C1 segment of cervical spinal cord (tissue), 14 donors: ENCODE measurements at places on chromosomes 1 and 21.

DNA sequence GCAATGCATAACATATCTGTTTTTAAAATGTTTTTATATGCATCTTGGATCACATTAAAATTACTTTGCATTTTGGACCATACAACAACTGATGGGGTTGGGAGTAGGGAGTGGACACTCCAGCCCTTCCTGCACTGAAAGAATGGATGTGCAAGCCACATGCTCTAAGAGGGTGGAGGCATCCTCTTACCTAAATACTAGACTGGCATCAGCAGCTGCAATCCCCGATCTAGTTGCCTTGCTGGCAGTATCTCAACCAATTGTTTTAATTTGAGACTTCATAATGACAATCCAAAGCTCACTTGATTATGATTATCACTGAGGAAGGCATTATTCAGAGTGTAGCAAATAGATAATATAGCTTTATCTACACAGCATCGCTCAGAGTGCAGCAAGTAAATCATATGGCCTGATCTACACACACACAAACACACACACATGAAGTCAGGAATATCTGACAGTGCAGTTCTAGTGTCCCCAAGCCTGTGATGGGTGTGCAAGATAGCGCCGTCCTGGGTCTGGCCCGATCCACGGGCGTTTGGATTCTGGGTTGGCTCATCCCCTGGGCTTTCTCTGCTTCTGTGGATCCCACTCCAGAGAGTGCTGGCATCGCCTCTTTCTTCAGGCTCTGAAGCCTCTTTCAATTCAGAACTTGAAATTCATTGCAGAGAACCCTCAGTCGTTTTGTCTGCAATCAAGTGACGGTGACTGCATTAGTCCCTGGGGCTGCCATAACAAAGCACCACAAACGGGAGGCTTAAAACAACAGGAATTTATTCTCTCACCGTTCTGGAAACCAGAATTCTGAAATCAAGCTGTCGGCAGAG, 181.3 kb downstream of the ETS2 start:
- no peak for DNase-seq

DNA sequence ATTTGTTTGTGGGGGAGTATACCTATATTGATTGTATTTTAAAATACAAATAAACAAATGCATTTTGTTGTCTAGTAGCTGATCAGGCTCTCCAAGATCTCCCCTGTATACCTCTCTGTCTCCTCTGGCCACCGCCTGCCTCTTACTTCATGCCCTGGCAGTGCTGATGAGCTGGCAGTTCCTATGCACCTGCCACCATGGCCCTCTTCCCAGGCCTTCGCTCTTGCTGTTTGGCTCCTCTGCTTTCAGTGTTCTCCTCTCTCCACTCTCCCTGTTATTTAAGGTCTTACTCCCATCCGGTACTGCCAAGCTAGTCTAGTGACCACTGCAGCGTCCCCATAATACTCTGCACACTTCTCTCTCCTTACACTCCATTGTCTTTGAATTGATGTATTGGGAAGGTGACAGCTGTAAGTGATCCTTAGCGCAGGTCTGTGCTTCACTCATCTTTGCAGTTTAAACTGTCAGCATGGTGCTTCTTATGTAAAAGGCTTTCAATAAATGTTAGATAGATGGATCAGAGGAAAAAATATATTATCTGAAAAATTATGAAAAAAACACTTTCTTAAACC, 88.1 kb upstream of the ATP1A1 start:
- no peak for DNase-seq

GRCh38 chr1:95067568-95067967, 5.2 kb downstream of the ALG14 start:
- DNase-seq = no peak

DNA sequence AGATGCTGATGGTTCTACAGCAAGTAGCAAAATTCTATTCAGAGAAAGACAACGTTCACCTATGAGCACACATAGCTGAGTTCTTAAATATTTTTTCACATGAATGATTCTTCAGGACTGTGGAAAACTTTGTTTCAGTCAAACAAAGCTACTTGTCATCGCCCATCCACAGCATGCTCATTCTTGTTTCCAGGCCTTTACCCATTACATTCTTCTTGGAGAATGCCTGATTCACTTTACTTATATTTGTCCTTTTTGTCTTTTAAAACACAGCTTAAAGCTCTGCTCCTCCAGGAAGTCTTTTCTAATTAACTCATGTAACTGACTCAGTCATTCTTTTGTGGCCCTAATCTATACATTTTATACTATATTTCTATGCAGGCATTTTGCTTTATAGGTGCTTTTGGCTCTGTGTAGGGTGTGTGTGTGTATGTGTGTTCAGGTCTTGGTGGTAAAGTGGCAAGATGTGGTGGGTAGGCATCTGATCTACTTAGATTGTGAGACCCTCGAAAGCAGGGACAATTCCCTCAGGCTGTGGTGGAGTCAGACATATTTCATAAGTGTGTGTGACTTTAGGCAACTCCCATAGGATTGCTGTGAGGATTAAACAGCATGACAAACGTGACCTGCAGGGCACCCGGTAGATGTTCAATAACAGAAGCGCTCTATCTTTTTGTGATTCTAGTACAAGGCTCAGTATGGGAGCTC, 11.8 kb upstream of the MARK1 start:
- DNase-seq = no peak

DNA sequence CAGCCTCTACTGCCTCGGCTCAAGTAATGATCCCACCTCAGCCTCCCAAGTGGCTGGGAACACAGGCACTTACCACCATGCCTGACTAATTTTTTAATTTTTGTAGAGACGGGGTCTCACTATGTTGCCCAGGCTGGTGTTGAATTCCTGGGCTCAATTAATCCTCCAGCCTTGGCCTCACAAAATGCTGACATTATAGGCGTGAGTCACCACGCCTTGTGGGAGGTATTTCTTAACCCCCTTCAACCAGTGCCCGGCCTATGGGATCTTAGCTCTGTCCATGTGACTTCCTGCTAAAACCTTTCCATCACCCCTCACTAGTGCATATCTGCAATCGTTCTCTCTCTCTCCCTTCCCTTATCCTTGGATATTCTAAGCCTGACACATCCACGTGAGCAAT, 86.4 kb downstream of the FOXD2 start:
- DNase-seq = no peak

DNA sequence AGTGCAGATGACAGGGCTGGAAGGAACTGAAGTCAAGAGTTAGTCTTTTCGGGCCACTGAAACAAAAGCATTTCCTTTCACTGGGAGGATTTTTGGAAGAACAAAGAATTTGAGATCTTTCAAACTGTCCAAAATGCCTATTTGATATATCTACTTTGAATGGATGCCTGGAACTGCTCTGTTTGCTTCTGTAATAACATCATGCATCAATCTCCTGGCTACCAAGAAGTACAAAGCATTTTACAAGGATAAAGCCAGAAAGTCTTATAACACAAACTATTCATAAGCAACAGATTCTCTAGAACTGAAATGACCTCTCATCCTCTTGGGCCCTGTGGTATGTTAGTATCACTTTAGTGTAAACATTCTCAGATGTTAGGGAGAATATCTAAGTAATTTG, 18.2 kb upstream of the RHOU start:
- DNase-seq = no peak

- DNase-seq = no peak
These were observed 21.0 kb downstream of the YIPF1 start for GRCh38 chr1:53868565-53868964.

DNA sequence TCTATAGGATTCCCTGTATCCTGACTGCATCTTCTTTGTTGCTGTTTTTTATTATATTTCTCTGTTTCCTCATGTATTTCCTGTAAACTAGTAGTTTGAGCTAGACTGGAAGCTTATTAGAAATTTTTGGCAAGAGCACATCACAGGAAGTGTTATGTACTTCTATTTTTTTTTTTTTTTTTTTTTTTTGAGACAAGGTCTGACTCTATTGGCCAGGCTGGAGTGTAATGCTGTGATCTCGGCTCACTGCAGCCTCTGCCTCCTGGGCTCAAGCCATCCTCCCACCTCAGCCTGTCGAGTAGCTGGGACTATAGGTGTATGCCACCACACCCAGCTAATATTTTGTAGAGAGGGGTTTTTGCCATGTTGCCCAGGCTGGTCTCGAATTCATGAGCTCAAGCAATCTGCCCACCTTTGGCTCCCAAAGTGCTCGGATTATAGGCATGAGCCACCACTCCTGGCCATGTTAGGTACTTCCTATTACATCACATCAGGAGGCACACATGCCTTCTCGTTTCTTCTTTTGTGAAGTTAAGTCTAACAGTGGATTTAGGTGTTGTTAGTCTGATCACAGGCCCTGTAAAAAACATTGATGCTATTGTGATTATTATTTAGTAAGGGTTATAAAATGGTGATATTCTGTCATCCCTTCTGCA, 12.5 kb downstream of the C1orf21 start:
- peak; percentile 38 for DNase-seq

DNA sequence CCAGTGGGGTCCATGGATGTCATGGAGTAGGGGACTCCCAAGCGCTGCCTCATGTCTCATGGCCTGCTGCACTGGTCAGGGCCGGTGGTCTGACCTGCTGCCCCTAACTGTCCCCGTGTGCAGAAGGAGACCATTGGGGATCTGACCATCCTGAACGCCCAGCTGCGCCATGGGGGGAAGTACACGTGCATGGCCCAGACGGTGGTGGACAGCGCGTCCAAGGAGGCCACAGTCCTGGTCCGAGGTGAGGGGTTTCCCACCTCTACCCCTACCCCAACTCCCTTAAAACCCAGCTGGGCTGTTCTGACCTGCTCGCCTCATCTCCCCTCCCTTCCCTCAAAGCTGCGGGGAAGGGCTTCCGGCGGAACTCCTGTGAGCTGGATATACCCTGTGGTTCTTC, 18.6 kb downstream of the TMEM81 start:
- no peak for DNase-seq

- DNase-seq = no peak
These were observed 17.5 kb upstream of the ACBD6 start for GRCh38 chr1:180519846-180520245.

- DNase-seq = no peak
These were observed 191.2 kb downstream of the GRIK1 start for GRCh38 chr21:29748391-29749167.

- no peak for DNase-seq
These were observed 2.3 kb upstream of the TSPAN2 start for GRCh38 chr1:115091572-115091971.

DNA sequence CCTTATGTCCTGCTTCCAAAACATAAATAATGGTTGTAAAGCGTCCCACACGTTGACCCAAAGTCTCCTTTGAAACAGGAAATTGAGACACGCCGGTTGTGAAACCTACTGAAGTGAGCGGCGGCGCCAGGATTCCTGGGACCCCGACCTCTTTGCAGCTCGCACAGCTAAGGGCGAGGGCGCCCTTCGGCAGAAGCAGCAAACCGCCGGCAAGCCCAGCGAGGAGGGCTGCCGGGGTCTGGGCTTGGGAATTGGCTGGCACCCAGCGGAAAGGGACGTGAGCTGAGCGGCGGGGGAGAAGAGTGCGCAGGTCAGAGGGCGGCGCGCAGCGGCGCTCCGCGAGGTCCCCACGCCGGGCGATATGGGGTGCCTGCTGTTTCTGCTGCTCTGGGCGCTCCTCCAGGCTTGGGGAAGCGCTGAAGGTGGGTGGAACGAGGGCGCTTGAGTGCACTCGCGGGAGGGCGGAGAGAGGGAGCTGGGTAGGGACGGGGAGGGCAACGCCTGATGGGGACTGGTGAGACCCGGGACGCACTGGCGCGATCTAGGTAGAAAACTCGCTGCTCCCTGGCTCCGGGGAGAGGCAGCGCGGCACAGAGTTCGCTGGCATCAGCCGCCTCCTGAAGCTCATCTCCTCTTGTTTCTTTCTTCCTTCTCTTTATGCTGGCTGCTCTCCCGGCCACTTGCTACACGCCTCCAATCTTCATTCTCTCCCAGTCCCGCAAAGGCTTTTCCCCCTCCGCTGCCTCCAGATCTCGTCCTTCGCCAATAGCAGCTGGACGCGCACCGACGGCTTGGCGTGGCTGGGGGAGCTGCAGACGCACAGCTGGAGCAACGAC, at the start of gene CD1D:
Gene CD1D, plus strand, starts transcription at position 155 of the 836 bp plus-strand sequence. Its CDS starts 207 bp downstream, at position 362.
- no peak for DNase-seq

GRCh38 chr1:68954841-68955240, 458.0 kb upstream of the DEPDC1 start:
- DNase-seq = no peak

GRCh38 chr1:211761400-211761799, 69.2 kb downstream of the LPGAT1 start:
- DNase-seq = no peak

DNA sequence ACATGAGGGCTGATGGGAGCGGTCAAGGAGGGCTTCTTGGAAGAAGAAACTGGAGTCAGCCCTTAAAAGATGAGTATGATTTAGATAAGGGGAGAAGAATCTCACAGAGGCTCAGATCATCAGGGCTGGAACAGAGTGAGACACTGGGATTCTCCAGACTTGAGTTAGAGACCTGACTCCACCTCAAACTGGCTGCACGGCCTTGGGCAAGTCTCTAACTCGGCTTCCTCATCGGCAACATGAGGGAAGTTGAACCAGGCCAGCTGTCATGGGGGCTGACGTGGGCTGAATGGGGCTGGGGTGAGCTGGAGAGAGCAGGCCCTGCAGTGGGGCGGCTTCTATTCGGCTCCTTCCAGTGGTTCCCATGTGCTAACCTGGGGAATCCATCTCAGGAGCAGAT, 2.5 kb downstream of the C1QC start:
- DNase-seq = no peak

- DNase-seq = no peak
These were observed 73.2 kb downstream of the CD58 start for GRCh38 chr1:116497656-116498055.

DNA sequence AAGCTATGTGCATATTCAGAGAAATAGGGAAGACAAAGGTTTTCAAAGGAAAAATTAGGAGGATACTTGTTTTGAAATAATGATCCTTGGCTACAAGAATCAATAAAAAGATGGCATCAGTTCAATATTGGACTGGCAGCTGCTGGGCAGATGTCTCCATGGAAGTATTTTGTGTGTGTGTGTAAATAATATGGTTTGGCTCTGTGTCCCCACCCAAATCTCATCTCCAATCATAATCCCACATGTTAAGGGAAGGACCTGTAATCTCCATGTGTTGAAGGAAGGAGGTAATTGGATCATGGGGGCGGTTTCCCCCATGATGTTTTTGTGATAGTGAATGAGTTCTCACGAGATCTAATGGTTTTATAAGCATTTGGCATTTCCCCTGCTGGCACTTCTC, 40.4 kb upstream of the LRRC7 start:
- no peak for DNase-seq

GRCh38 chr1:111481387-111482221, 7.8 kb downstream of the C1orf162 start:
- peak; percentile 70 for DNase-seq

GRCh38 chr1:44802306-44803061, 2.3 kb downstream of the PLK3 start:
- no peak for DNase-seq
